ENCODE measurements at places on chromosomes 12 and 14. TPM values are rescaled to one million over a fixed set of nuclear protein-coding genes. Genes with fewer than 3 reads are reported as not detected.

GRCh38 chr12:91143206-91143605 is 31.9 kb upstream of the LUM start:
- no peak for DNase-seq

RERG gene
- 56.0 TPM for polyA plus RNA-seq

RPL6 gene
- polyA plus RNA-seq: 2,621 TPM

FITM1 gene
- 1.6 TPM for polyA plus RNA-seq

- no peak for DNase-seq
Observed at GRCh38 chr12:78672033-78672432, 192.5 kb upstream of the SYT1 start.

GRCh38 chr14:78340250-78340649 is 170.1 kb downstream of the NRXN3 start:
- DNase-seq: no peak

FSCB gene
- polyA plus RNA-seq: not detected

DNA sequence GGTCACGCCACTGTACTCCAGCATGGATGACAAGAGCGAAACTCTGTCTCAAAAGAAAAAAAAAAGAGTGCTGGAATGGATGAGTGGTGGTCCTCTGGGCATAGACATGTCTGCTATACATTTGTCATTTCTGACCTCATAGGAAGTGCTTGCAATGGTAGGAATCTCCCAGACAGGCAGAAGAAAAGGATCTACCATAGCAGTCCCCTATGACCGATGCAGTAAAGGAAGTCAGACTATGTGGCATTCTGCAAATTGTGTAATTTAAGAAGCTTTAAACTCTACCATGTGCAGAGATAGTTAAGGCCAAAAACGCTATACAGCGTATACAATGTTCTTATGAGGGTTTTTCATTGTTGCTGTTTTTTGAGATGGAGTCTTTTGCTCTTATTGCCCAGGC is 24.7 kb upstream of the RAP1B start:
- DNase-seq: no peak

- DNase-seq: no peak
Observed at GRCh38 chr14:64178814-64179213, 115.4 kb downstream of the ESR2 start.

DNA sequence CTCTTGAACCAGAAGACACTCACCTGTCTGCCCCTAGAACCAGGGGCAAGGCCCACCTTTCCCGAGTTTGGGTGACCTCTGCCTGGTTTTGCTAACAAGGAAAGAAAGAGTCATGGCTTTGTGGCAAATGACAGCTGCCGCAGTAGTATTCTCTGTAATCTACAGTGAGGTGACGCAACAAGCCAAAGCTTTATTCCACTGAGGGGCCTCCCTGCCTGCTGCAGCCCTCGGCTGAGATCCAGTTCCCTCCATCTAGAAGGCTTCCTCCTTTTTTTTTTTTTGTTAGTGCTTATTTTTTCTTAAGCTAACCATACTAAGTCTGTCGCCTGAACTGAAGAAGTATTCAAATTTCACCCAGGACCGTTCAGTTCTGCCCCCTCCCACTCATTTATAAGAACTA is 142.3 kb upstream of the TMCC3 start:
- no peak for DNase-seq

KRT6C gene
- not detected for polyA plus RNA-seq

DNA sequence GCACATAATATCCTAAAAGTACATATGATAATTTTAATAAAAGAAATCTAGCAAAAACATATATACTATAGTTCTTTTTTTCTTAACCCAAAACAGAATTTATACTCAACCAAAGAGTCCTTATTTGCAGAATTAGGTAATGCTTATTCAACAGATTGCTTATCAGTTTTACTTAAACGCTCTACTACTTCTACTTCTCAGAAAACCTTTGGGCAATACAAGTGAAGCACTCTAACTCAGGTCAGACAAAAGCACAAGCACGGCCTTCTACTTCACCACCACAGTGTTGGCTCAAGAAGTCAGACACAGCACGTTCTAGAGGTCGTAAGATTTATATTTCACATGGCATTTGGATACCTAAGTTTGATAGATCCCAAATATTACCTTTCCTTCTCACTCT is 29.2 kb downstream of the DICER1 start:
- no peak for DNase-seq

DNA sequence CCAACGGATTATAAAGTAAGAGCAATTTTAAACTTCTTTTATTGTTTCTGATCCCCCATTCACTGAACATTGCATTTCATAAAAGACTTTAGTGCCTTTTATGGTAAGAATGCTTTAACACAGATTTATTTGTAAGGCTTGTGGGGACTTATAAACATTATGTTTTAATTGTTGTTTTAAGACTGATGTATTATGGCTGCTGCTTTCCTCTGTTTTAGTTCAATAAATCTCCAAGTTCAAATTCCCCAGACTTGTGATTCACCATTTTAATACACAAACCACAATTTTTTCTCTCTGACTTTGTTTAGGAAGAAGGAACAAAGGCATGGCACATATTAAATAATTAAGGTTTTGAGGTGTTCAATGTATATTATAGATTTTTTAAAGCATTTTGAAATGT is 753.3 kb downstream of the SLC6A15 start:
- no peak for DNase-seq

GRCh38 chr14:22811722-22812121 is 3.5 kb downstream of the SLC7A7 start:
- DNase-seq: no peak

DNA sequence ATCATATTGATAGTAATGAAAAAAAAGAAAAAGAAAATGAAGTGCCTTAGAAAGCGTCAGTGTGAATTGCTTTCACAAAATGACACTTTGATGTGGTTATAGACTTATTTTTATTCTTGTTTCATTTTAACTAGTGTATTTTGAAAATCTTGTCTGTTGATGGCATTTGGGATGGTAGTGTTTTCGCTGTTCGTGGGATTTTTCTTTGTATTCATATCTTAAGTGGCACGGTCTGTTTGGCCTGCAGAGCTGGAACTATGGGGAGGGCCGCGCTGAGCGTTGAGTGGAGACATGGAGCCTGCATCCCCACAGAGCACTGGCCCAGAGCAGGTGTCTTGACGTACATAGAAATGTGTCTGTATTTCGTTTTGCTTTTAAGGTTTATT is 61.6 kb downstream of the WDR20 start:
- DNase-seq: no peak

DNA sequence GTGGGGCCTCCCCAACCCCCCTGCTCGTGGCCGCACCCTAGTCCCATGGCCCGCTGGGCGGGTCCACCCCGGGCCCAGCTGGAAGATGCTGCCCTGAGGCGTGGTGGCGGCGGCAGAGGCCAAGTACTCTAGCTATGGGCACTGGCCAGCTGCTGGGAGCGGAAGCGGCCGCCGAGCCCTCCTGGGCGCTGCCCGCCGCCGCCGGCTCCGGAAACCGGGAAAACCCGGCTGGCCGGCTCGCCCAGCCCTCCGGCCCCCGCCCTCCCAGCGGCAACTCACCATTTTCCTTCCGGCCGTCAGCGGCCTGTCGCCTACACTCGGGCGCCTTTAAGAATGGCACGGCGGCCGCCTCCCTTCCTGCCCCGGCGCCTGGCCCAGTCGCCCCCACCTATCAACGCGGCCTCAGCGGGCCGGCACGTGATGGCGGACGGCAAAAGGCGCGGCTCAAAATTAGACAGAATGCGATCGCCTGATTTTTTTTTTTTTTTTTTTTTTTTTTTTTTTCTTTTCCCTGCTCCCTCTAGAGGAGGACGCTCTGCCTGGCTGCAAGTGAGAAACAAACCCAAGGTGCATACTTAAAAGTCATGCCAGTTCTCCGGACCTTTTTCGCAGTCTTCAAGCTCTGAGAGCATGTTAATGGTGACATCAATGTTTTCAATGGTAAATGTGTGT is at the start of gene GMFB:
Gene GMFB, minus strand, starts transcription at position 335 of the 672 bp plus-strand sequence. Its CDS starts 53 bp downstream, at position 282.
- peak; percentile 76 for DNase-seq

GRCh38 chr14:25111061-25111601 is 61.2 kb upstream of the STXBP6 start:
- DNase-seq: no peak

DNA sequence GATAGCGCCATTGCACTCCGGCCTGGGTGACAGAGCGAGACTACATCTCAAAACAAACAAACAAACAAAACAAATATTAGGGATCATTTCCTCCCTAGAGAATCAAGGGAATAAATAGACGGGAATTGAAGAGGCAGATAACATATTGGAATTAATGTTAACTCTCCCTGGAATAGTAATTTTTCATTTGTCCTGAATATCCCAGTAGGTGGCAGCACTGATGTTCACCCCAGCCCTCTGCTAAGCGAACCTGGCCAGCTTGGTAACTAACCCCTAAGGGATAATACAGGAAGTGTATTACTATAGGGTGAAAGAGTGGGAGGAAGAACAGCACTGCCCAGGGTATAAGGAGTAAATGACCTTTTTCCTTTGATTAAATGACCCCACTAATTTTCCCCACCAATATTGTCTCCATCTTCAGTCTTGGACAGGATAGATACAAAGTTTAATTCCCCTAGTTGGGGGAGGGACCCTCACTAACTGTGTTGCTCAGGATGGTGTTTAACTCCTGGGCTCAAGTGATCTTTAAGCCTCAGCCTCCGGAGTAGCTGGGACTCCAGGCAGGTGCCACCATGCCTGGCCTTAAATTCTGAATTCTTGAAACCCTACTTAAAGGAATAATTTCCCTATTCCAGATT is 40.5 kb downstream of the SLC2A14 start:
- DNase-seq: no peak

RD3L gene
- polyA plus RNA-seq: not detected

GRCh38 chr12:49133014-49133413 is 1.8 kb upstream of the TUBA1B start:
- no peak for DNase-seq

- DNase-seq: no peak
Observed at GRCh38 chr14:89673512-89674225, 256.6 kb upstream of the FOXN3 start.

GRCh38 chr14:95523815-95524448 is 7.5 kb upstream of the SYNE3 start:
- no peak for DNase-seq

DNA sequence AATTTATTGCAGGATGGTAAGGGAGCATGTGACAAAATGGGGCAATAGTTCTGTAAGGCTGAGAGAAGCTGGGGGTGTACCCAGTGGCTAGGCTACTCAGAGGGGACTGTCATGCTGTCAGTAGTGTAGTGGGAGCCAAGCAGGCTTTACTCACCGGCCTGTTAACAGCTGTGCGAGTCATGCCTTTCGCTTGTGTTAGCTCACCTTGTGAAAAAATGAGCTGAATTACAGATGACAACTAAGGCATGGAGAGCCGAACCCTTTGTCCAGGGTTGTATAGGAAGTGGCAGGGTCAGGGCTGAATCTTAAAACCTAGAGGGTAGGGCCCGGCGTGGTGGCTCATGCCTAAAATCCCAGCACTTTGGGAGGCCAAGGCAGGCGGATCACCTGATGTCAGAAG is 37.9 kb downstream of the SH2B3 start:
- no peak for DNase-seq

KRT86 gene
- 0.09 TPM for polyA plus RNA-seq

- DNase-seq: peak; percentile 26
Observed at GRCh38 chr12:15956413-15957185, 45.5 kb downstream of the DERA start.

DNA sequence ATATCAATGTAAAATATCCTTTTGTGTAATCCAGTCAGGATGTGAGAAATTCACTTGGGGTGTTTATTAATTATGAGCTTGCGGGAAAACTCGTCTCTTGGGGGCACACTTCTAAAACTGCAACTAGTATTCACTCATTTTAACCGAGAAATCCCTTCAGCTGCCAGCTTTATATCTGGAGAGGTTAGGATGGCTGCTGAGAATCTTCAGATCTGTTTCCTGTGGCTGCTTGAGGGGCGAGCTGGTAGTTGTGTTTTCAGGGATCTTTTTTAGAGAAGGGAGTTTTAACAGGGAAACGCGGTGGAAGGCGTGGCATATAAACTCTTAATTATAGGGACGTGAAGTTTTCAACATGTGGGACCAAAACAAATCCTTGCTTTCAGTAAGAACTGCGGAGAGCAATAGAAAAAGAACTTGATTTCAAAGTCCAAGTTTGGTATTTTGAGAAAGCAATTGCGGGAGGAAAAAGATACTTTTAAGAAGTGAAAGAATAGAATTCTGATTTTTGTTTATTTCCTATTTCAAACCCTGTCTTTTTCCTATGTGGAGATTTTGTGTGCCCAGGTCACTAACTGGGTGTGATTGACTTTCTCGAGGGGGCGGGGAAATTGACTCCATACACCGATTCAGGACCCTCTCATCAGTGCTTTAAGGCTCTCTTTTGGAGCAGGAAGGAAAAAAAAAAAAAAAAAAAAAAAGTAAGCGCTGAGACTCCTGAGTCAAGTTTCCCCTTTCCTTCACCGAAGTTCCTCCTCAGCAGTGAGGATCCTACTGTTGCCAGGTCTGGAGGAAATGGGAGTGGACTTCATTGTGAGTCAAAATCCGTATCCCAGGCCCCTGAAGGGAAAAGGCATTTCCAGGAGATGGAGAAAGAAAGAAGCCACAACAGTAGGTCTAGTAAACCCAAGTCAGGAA is 1.1 kb downstream of the PPFIBP1 start:
- DNase-seq: no peak

GRCh38 chr12:127401005-127401404 is 866.0 kb upstream of the TMEM132C start:
- no peak for DNase-seq

GRCh38 chr12:470133-470532 is 10.4 kb downstream of the B4GALNT3 start:
- no peak for DNase-seq

DNA sequence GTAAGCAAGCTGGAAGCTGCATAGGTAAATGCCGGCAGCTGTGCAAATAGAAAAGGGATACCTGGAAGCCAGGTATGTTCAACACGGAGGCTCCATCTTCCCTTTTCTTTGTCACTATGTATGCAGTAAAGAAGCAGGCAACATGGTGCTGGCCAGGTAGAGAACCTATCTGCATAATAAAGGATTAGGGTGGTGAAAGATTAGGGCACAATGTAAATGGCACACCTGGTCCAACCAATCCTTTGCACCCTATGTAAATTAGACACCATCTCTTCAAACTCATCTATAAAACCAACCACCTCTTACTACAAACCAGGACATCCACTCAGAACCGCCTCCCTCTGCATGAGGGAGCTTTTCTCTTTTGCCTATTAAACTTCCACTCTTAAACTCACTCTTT is 32.3 kb downstream of the RPS29 start:
- DNase-seq: no peak

KRT8 gene
- polyA plus RNA-seq: 6.0 TPM

DNA sequence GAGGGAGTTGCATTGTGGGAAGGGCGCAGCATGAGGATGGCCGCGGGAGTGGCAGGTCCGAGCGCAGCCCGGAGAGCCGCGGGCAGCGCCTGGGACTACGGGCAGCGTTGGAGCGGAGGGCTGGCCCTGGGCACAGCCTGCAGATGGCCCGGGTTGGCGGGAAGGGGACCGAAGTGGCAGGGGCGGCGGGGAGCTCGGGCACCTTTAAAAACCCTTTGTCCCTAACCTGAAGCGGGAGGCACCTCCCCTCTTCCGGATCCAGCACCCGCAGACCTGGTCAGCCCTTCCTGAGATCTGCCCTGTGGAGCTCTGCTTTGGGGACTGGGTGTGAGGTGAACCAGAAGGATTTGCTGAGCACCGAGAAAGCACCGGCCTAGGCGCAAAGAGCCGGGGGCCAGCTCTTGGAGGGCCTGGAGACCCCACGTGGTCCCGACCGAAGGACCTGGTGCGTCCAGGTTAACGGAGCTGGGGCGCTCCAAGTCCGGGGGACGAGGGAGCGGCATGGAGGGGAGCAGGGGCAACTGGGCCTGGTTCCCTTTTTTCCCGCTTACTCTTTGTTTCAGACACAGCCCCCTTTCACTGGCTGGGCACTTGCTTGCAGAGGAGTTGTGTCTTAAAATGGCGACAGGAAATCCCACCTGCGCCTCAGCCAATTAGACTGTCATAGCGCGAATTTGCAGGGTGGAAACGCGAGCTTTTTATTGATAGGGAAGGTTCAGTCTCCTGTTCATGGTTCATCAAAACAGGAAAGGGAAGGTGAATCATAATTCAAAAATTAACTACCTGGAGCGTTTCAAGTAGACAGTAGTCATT is 792 bp upstream of the SLC38A1 start:
- DNase-seq: no peak
